ENCODE measurements at places on chromosomes 1 and 21. TPM values are rescaled to one million over a fixed set of nuclear protein-coding genes. Genes with fewer than 3 reads are reported as not detected.

Gene SMCP
- total RNA-seq = not detected

Gene IBA57
- 11.2 TPM for total RNA-seq

Gene PMF1
- 65.1 TPM for total RNA-seq

Gene ESRRG
- total RNA-seq = 51.5 TPM

Gene EDN2
- total RNA-seq = 0.27 TPM

Gene ANXA9
- 0.27 TPM for total RNA-seq

Gene C1QTNF12
- 0.50 TPM for total RNA-seq

Gene B3GALT5
- 0.10 TPM for total RNA-seq

Gene CFAP141
- total RNA-seq = not detected

Gene SPRR2B
- total RNA-seq = not detected

Gene LUZP1
- total RNA-seq = 28.0 TPM

Gene FMOD
- 9.6 TPM for total RNA-seq

Gene PYGO2
- total RNA-seq = 14.7 TPM

Gene GJC2
- 1.7 TPM for total RNA-seq

Gene STIL
- 0.42 TPM for total RNA-seq

Gene APP
- total RNA-seq = 356 TPM

Data from left ventricle myocardium superior (tissue), 1 donor.